Stimulated activated CD4-positive, alpha-beta T cell treated with anti-CD3 and anti-CD28 coated beads, TNF-alpha, amount 100 ng/mL, for 4 hours (primary cell): ENCODE measurements at places on chromosomes 2 and 18.

DNA sequence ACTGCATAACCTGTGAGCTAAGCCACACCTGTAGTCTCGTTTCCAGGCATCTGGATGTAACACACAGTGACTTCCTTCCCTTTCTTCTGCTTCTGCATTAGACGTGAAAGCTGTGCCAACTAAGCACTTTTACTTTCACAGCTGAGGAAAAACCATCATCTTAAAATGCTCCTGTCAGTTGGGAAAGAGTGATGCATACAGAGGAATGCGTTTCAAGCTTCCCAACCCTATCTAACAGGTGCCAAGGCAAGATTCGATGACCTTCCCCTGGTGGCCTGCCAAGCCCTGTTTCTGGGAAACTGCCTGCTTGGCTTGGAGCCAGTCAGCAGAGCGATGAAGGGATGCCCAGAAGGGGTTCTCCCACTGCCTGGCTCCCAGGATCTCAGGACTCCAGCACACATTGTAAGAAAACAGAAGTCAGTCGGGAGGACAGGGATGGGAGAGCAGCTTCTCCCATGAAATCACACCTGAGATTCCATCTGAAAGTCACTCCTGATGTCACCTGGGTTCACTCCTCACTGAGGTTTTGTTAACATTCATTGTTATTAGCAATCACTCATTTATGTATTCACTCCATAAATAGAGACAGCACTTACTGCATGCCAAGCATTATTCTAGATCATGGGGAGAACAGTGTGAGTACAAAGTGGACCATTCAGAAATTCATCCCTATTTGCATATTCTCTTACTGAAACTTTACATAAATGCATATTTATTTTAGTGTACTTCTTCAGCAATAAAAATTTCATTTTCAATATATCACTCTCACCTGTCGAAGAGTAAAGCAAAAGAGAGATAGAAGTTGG, 64.1 kb downstream of the DTNA start:
- no peak for DNase-seq

GRCh38 chr2:105488285-105488684, 89.4 kb upstream of the FHL2 start:
- DNase-seq = no peak

DNA sequence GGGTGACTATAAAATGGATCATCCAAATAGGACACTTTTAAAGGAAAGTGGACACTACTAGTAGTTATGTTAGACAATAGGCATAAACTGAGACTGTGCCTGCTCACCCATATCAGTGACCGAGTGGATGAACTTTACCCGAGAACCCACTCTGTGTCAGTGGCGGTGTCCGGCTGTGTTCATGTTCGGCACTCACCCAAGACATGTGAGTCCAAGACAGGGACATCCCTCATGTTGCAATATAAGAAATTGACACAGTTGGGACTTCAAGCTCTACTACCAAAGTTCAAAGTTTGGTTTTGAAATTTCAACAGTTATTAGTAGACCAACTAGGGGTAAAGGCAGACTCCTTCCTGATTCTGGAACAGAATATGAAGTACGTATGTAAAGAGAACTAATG, 326.3 kb upstream of the TNP1 start:
- no peak for DNase-seq

GRCh38 chr18:61955644-61956043, 62.8 kb upstream of the RNF152 start:
- DNase-seq = no peak
